ENCODE measurements at places on chromosomes 12 and 14. TPM values are rescaled to one million over a fixed set of nuclear protein-coding genes. Genes with fewer than 3 reads are reported as not detected.

The GLT8D2 gene
- total RNA-seq = not detected

The GSC gene
- 0.60 TPM for total RNA-seq

The TAS2R8 gene
- total RNA-seq = not detected

The FAM181A gene
- not detected for total RNA-seq

The AQP6 gene
- not detected for total RNA-seq

DNA sequence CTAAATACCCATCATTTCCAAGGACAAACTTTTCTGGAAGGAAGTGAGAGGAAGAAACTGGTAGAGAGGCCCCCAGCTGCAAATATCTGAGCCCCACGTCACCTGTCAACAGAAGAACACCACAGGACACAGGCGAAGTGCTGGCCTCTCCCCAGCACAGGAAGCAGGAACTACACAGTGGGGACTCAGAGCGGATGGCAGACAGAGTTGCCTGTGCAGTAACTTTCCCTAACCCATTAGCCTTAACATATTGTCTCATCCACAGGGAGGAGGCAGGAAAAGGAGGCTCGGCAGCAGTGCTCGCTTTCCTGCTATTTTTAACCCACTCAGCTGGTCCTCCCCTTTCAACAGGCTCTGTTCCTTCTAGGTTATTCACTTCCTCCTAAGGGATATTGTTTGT, 111.5 kb upstream of the TMPO start:
- peaks cover 4% of the 10 kb centered on the region for H3K36me3 ChIP-seq
- peaks cover 20% of the 10 kb centered on the region for H3K4me1 ChIP-seq
- no peak for DNase-seq
- no peak overlapping the region for H3K4me3 ChIP-seq

DNA sequence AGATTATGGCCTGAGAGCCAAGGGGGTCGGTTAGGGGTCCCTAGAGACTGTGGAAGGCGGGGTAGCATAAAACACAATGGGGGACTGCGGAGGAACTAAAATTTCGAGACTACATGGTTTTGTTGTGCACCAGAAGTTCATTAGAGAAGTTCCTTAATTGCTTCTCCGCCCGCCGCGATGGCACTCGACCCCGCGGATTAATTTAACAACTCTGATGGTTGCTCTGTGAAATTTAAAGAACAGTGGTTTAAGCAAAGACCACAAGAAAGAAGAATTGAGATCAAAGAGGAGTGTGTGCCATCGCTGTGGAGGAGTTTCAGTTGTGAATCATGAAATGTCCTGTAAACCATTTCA, 1.4 kb upstream of the CCDC88C start:
- peak overlapping the region; percentile 96 for H3K27ac ChIP-seq
- H3K4me1 ChIP-seq = peaks cover 25% of the 10 kb centered on the region
- DNase-seq = no peak
- H3K27me3 ChIP-seq = no peaks in the 10 kb centered on the region
- H3K4me3 ChIP-seq = peak overlapping the region; percentile 90
- peaks cover 7% of the 10 kb centered on the region for H3K36me3 ChIP-seq

GRCh38 chr14:102323102-102323501, 3.6 kb downstream of the ZNF839 start:
- DNase-seq = no peak
- H3K4me1 ChIP-seq = peaks cover 22% of the 10 kb centered on the region
- H3K4me3 ChIP-seq = no peak overlapping the region
- H3K27me3 ChIP-seq = no peaks in the 10 kb centered on the region
- peaks cover 3% of the 10 kb centered on the region for H3K36me3 ChIP-seq

DNA sequence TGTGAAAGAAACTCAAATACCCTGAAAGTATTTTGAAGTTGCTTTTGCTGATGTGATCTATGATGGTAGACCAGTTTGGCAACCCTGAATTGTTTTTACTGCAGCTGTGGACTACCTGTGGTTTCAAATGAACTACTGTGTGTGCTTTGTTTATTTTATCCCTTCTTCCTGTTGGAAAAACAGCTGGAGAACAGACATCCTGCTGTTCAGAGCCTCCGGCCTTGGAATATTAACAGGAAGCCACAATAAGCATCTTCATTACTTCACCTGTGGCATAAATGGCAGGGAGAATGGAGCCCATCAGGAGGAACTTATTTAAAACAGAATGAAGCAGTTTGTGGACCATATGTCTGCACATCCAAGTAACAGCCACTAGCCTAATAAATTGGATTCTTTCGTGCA, 104.8 kb downstream of the DUSP6 start:
- H3K27ac ChIP-seq = no peak overlapping the region
- no peak for DNase-seq
- H3K27me3 ChIP-seq = no peaks in the 10 kb centered on the region

- H3K4me1 ChIP-seq = peaks cover 18% of the 10 kb centered on the region
- H3K36me3 ChIP-seq = no peaks in the 10 kb centered on the region
- no peak overlapping the region for H3K27ac ChIP-seq
- no peak for DNase-seq
- H3K4me3 ChIP-seq = no peak overlapping the region
Measured at GRCh38 chr12:124603831-124604251, 36.4 kb upstream of the NCOR2 start.

GRCh38 chr12:38669530-38669929, 235.9 kb downstream of the CPNE8 start:
- H3K4me3 ChIP-seq = no peak overlapping the region
- no peaks in the 10 kb centered on the region for H3K4me1 ChIP-seq
- H3K27me3 ChIP-seq = no peaks in the 10 kb centered on the region
- H3K27ac ChIP-seq = no peak overlapping the region

GRCh38 chr12:113988976-113989375, 22.9 kb upstream of the RBM19 start:
- H3K27me3 ChIP-seq = peaks cover 67% of the 10 kb centered on the region
- no peaks in the 10 kb centered on the region for H3K36me3 ChIP-seq
- DNase-seq = no peak
- H3K27ac ChIP-seq = no peak overlapping the region
- H3K4me1 ChIP-seq = peaks cover 2% of the 10 kb centered on the region
- H3K4me3 ChIP-seq = no peak overlapping the region

DNA sequence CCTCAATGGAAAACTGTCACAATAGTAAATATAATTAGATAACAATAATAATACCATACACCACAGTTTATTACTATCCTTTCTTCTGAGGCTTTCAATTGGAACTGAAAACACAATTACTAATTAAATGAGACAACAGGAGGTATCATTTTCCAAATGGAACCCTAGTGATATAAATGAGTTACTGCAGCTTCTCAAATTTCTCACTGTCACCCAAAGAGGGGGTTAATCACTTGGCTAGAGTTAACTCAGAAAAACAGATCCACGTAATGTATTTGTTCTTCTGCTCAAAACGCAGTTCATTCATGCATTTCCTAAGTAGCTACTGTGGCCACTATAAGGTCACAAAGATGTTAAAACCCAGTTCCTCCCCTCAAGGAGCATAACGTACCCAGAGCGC, 120.9 kb upstream of the FOXN3 start:
- H3K27ac ChIP-seq = no peak overlapping the region
- no peak overlapping the region for H3K4me3 ChIP-seq
- no peak for DNase-seq
- H3K27me3 ChIP-seq = no peaks in the 10 kb centered on the region
- H3K36me3 ChIP-seq = peaks cover 5% of the 10 kb centered on the region

GRCh38 chr14:35727764-35728163, 81.3 kb downstream of the RALGAPA1 start:
- peaks cover 26% of the 10 kb centered on the region for H3K4me1 ChIP-seq
- no peak overlapping the region for H3K4me3 ChIP-seq
- H3K36me3 ChIP-seq = peaks cover 17% of the 10 kb centered on the region
- DNase-seq = no peak
- H3K27ac ChIP-seq = no peak overlapping the region

GRCh38 chr14:31420319-31421111, at the start of gene HEATR5A:
TSS of gene HEATR5A (minus strand) at chr14:31420550. CDS start at chr14:31402975, 17,575 bp downstream.
- DNase-seq = peak; percentile 90
- no peaks in the 10 kb centered on the region for H3K27me3 ChIP-seq
- peak within 1 kb of the TSS; percentile 92 for H3K27ac ChIP-seq
- H3K36me3 ChIP-seq = peaks cover 4% of the 10 kb centered on the region

- no peaks in the 10 kb centered on the region for H3K4me1 ChIP-seq
- no peaks in the 10 kb centered on the region for H3K36me3 ChIP-seq
- no peak overlapping the region for H3K4me3 ChIP-seq
- H3K27ac ChIP-seq = no peak overlapping the region
- H3K27me3 ChIP-seq = no peaks in the 10 kb centered on the region
Measured at GRCh38 chr12:119826661-119827445, 50.3 kb downstream of the CIT start.

- H3K4me3 ChIP-seq = no peak overlapping the region
- H3K27ac ChIP-seq = peak overlapping the region; percentile 0
- H3K4me1 ChIP-seq = peaks cover 30% of the 10 kb centered on the region
Measured at GRCh38 chr12:28217805-28218204, 27.5 kb downstream of the CCDC91 start.

- DNase-seq = peak; percentile 52
- H3K27ac ChIP-seq = peak within 1 kb of the TSS; percentile 87
- H3K27me3 ChIP-seq = no peaks in the 10 kb centered on the region
- peaks cover 32% of the 10 kb centered on the region for H3K4me1 ChIP-seq
- H3K4me3 ChIP-seq = peak within 1 kb of the TSS; percentile 93
- H3K36me3 ChIP-seq = peaks cover 2% of the 10 kb centered on the region
Measured at GRCh38 chr12:53097564-53098353, at the start of gene IGFBP6. TSS of gene IGFBP6 (plus strand) at chr12:53097667. CDS start at chr12:53097718, 51 bp downstream.

GRCh38 chr14:66539034-66539433, 31.1 kb downstream of the GPHN start:
- H3K4me1 ChIP-seq = peaks cover 25% of the 10 kb centered on the region
- H3K4me3 ChIP-seq = no peak overlapping the region
- no peaks in the 10 kb centered on the region for H3K27me3 ChIP-seq
- no peaks in the 10 kb centered on the region for H3K36me3 ChIP-seq
